ENCODE measurements at places on chromosomes 6 and 20.

DNA sequence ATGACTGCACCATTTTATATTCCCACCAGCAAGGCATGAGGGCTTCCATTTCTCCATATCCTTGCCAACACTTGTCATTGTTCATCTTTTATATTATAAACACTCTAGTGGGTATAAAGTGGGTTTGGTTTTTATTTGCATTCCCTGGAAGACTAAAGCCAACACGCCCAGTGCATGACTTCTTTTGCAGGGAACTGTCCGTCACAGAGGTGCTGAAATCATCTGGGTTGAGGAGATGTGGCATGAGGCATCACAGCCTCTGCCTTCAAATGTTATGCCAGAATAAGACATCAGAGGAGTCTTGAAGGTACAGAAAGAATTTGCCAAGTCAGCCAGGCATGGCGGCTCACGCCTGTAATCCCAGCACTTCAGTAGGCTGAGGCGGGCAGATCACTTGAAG is 29.9 kb upstream of the FAM210B start:
- DNase-seq, result peak; percentile 41

DNA sequence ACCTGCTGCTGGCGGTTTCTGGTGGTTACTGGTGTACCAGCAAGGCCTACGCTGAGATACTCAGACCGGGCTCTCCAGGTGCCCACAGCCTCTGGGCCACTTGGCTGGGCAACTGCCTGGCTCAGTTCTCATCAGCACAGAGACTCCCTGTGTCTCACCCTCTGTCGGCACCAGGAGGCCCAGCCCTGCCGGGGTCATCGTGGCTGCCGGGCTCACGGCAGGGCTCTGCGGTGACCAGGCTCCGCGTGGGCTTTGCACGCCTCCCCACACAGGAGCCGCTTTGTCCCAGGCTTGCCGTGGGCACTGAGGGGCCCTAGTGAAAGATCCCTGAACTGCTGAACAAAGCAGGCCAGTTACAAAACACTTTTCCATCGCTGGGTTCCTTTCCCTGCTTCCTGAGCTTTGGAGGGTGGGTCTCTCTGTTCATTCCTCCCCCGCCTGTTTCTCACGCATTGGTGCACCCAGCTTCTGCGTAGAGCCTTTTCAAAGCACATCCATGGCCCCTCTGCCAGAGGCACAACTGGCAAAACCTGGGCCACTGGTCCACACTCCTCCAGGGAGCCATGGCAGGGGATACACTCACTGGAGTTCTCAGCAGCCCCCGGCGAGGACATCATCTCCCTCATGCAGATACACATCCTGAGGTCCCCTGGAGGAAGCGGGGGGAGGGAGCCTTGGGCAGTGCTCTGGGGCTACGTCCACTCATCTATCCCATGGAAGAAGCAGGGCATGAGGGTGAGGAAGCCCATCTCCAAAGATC is 117.0 kb downstream of the NFATC2 start:
- no peak for DNase-seq

DNA sequence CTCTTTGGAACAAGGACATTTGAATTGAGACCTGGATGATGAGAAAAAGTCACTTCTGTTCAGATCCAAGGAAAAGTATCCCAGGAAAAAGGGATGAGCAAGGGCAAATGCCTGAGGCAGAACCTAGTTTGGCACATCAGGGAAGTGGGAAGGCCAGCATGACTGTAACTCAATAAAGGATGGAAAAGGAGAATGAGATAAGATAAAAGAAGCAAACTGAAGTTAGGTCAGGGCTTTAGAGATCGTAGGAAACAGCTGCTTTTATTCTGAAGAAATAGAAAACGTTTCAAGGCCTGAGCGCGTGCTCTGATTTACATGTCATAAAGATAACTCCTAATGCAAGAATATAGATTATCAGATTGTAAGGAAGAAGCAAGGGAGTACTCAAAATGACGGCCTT is 450.0 kb downstream of the FRK start:
- DNase-seq, result no peak

DNA sequence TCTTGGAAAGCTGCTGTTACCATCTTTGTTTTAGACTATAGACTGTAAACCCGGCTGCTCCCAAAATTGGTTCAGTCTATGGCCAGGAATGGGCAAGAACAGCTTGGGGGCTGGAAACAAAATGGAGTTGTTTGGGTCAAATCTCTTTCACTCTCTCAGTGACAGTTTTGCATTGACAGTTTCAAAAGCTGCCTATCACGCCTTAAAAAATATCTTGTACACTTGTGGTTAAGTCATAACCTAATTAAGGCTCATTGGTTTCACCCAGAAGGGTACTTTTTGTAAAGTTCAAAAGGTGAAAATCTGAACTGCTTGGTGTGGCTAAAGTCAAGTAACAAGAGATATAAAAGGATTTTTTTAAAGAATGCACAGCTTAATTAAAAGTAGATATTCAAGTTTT is 76.1 kb upstream of the PRL start:
- DNase-seq, result no peak

DNA sequence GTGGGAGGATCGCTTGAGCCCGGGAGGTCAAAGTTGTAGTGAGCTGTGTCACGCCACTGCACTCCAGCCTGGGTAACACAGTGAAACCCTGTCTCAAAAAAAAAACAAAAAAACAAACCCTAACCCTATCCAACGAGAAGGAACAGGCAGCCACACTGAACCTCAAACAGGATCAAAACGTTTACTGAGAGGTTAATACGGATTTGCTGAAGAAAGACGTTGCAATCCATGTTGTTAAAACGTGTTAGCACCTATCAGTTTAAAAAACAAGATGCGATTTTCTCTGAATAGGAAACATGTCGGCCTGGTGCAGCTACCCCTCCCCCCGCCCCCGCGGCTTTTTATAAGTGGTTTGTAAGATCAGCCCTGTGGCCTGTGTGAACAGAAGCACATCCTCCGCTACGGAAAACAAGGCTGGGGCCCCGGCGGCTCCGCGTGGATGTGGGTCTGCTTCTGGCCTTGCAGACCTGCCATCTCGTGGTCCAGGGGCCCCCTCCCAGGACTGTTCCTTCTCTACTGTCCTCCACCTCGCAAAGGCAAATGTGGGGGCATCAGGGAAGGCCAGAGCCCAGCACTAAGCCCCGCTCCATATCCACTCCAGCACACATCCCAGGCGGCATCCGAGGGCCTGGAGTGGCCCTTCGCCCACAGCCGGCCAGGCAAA is 11.4 kb downstream of the SLC2A4RG start:
- DNase-seq, result peak; percentile 40

GRCh38 chr6:113359155-113360140 is 497.7 kb upstream of the MARCKS start:
- no peak for DNase-seq

DNA sequence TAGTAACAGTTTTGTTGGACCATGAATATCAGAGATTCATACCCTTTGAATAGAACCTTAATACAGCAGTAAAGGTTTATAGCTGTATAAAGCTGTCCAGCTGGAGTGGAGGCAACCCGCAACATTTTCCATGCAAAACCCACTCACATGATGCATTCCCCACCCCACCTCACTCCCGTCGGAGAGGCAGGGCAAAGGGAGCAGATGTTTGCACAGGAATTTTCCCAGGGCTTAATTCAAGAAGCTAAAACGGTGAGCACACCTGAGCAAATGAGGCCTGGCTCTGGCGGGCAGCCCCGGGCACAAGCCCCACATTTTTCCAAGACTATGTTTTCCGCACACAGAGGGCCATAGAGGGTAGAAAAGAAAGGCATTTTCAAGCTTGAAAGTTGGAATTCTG is 191.7 kb downstream of the FOXC1 start:
- DNase-seq, result no peak

DNA sequence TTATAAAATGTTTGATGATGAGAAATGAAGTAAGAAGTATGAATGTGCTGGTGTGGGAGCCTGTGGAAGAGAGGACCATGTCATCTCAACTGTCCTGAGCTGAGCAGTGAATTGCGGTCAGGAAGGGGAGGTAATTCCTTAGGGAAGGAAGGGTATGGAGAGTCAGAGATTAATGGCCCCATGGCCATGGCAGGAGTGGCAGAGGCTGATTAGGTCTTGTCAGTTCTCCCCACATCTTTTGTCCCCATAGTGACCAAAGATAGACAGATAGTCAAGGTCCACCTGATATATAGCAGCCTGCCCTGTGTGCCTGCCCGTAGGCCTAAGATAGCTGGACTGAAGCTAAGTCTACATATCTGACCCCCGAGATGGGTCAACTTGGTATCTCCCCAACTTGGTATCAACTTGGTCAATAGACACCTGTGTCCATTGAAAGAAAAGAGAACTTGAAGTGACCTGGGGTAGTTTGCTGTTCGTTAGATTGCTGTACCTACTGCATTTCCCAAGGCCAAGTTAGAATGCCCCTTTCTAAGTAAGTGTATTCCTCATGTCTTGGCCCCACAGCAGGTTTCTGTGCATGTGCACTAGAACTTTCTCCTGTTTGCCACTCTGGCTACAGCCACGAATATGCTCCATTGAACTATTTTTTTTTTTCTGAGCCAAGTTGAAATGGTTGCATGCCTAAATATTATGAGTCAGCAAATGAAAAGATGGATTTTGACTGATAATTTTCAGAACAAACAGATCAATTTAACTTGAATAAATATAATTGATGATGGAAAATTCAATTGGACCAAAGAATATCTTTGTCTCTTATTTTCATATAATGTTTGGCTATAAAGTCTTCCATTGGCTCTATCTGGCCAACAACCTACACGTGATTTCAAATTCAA is 143.4 kb downstream of the ISM1 start:
- no peak for DNase-seq

DNA sequence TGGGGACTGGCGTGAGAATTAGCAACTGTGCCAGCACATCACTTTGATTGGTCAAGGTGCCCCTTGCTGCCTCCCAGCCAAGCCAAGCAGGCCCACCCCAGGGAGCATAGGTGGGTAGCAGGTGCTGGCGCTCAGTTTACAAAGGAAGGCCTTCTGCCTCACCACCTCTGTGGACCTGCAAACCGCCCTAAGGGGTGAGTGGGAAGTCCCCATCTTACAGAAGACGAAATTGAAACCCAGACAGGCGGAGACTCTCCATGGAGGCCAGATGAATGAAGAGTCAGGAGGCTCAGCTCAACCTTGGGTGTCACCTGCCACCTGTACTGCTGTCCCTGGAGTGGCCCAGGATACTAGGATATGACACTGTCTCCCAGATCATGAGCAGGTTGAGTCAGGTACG is 21.5 kb upstream of the MAS1L start:
- no peak for DNase-seq

- no peak for DNase-seq
Observed at GRCh38 chr20:44616604-44616964, 34.2 kb downstream of the PKIG start.

- no peak for DNase-seq
Observed at GRCh38 chr6:32168350-32168749, 4.0 kb downstream of the EGFL8 start.

DNA sequence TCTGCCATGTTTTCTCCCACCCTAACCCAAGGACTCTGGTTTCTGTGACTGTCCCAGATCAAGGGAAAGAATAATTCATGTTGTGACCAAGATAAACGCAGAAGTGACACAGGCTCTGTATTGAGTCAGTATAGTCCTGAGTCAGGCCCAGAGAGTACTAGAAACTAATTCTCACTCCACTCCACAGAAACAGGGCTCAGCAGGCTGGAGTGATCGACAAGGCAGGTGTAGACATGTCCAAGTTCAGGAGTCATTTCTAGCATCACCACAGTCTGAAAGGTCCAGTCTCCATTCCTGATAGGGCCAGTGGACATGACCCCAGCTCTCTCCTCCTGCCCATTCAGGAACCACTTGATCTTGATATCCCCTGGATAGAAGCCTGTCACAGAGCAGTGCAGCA is 2.7 kb downstream of the HLA-DOB start:
- no peak for DNase-seq

GRCh38 chr6:7467007-7467897 is 74.2 kb upstream of the DSP start:
- no peak for DNase-seq

GRCh38 chr6:137341681-137342195 is 122.6 kb upstream of the IFNGR1 start:
- peak; percentile 12 for DNase-seq

- DNase-seq, result no peak
Observed at GRCh38 chr6:154962753-154963152, 32.4 kb upstream of the TIAM2 start.

GRCh38 chr6:52925042-52925441 is 15.5 kb upstream of the GSTA3 start:
- no peak for DNase-seq

DNA sequence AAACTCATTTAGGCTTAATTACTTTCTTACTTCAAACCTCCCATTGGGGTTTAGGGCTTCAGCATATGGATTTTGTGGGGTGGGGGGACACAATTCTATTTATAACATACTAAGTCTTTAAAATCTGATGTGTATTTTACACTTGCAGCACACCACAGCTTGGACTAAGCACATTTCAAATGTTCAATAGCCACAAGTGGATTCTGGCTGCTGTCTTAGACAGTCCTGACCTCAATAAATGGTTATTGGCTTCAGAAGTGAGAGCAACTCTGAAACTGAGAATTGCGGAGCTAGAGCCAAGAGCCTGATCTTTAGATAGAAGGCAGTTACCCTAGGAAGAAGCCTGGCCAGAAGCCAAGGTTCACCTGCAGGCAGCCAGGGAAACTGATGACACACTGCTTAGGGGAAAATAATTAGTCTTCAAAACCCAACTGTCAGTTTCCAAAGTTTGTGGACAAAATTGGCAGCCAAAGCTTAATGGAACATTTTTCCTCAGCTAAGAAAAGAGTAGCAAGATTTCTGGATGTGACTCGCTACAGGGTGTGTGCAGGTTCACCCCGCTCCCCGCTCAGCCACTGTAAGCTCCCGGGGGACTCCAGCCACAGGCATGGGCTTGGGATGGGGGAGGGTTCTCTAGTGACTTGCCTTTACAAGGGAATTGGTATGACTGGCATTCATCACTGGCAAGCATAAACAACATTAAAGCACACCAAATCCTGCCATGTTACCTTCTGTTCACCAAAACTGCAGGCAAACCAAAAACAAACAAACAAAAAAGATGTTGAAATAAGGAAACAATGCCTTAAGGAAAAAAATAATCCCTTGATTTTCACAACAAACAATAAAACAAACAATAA is 219.8 kb downstream of the TFAP2A start:
- DNase-seq, result no peak

- DNase-seq, result no peak
Observed at GRCh38 chr6:7819431-7820015, 91.1 kb downstream of the TXNDC5 start.
